NCI-H524 treated with DMSO at 0.1 percent for 48 hours (cell line): ENCODE measurements at places on chromosomes 16 and 17.

- no peak for DNase-seq
Observed at GRCh38 chr16:50126183-50126582, 26.9 kb upstream of the TENT4B start.

DNA sequence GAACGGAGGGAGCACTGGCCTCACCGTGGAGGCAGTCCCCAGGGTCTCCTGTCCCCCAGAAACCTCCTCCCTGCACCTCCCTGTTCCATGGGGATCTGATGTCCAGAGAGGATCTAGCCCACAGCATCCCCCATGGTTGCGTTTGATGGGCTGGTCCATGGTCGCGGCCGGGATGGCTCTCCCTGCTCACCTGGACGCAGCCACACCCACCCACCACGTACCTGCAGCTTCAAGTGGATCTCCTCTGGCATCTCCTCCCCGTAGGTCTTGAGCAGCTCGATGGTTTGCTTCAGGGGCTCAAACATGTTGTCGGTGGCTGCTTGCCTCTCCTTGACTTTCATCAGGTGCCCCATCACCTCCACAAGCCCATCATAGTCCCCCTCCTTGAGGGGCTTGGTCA is 47.9 kb downstream of the DNAH17 start:
- no peak for DNase-seq

DNA sequence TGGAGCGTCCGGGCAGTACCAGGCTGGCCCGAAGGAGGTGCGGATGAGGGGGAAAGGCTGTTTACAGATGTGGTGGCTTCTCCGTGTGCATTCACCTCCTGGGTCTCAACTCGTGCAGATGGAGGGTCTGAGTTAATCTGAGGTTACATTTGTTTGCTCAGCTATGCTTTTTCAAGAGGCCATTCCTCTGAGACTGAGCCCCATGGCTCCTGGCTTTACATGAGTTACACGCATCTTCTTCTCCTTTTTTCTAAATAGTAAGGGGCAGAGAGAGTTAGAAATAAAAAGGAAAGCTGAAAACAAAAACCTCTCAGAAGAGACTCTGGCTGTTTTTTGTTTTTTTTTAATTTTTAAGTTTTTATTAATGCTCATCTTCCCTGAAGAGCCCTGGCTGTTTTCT is 29.0 kb downstream of the IRF8 start:
- DNase-seq: no peak

DNA sequence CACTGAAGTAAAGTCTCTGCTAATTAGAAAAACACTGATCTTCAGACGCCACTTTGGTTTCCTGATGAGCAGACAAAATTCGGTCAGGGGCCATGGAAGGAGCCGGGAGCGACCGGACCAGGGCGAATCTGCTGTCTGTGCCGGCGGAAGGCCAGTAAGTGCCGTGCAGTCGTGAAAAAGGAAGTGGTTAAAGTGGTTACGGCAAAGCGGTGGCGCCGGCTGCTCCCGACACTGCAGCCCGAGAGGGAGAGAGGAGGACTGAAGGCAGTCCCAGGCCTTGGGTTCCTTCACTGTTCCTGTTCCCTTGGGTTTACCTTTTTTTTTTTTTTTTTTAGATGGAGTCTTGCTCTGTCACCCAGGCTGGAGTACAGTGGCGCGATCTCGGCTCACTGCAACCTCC is 17.3 kb upstream of the HEXD start:
- DNase-seq: no peak

DNA sequence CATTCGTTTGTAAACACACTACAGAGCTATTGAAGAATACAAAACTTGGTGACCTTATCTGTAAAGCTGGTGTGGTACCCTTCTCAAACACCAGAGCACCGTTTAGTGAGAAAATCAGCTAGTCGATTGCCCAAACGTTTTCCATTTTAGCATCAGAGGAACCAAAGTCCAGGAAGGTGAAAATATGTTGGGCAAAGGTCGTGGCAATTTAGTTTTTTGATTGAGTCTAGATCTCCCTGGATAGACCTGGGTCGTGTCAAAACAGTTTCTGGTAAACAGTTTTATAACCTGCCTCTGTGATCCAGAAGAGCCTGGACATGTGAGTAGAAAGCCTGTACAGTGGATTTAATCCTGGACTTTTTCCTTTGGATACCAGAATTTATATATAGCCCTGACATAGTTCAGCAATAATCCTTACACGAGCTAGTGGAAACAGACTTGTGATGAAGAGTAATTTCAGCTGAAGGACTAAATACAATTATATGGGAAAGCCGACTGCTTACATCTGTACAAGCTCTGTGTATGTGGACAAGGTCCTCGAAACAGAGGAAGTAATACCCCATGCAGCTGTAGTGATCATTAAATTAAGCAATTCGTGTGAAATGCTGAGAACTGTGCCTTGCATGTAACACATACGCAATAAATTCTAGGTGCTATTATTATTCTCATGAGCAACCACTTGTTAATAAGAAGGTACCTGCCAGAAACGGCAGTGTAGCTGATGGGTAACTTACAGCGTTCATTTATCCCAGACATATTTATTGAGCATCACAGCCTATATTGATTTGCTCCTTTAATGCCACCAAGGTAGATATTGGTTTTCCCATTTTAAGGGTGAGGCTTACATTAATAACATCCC is 72.5 kb downstream of the MAP2K6 start:
- DNase-seq: no peak

GRCh38 chr17:3027786-3028532 is 35.4 kb downstream of the OR1D5 start:
- DNase-seq: no peak

GRCh38 chr17:76716146-76716838 is 5.5 kb upstream of the MXRA7 start:
- DNase-seq: no peak

DNA sequence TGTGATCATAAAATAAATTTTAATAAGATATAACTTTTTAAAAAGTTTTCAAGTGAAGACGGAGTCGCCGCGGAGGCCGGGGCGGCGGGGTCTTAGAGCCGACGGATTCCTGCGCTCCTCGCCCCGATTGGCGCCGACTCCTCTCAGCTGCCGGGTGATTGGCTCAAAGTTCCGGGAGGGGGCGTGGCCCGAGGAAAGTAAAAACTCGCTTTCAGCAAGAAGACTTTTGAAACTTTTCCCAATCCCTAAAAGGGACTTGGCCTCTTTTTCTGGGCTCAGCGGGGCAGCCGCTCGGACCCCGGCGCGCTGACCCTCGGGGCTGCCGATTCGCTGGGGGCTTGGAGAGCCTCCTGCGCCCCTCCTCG is at the start of gene FOXC2:
FOXC2 (plus strand) TSS at position 229 of the 365 bp plus-strand sequence. CDS start 507 bp downstream, outside the sequence.
- DNase-seq: no peak

- DNase-seq: no peak
Observed at GRCh38 chr17:22443061-22443460, 750.7 kb downstream of the KCNJ18 start.

DNA sequence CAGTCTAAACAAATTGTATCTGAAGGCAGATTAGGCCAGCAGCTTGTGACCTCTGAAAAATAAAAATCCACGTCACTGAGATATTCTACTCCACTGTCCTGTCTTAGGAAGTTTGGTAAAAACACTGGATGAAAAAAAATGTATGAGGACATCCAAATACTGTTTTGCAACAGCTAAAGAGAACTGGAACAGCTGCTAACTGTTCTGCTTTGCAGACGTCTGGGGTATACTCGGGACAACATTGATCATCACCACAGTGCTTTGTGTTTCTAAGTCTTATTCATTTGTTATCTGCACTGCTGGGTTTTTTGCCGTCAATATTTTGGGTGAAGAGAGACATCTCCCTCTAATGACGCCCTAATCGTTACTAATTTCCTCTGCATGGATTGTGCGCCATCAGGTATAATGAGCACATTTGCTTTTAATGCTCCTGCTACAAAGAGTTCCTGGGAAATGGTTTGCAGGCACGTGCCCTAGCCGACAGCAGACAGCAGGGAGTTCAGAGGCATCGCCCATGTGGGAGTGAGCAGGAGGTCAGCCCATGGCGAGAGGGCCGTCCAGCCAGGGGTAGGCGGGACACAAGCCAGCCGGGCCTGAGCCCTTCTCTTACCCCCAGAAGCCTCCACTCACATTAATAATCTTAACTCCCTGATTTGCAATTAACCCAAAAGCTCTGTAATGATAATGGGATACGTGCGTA is 87.0 kb downstream of the CBLN1 start:
- no peak for DNase-seq

GRCh38 chr17:28472871-28473497 is 460 bp upstream of the SLC13A2 start:
- no peak for DNase-seq
